ENCODE measurements at places on chromosomes 6 and 20.

DNA sequence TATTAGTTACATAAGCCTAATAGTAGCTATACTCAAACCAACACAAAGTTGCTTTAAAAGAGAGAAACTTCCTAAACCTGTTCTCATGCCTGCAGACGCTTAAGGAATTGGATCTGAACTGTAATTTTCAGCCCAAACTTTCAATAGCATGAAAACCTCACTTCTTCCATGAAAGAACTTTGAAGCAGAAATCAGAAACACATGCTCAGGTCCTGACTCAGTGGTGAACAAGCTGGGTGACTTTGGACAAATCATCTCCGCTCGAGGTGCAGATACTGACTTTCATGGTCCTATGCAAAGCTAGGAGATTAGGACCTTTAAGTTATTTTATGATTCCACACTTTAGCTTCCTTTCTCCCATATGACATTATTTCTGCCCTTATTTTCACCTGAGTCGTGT, 36.5 kb downstream of the NOX3 start:
- DNase-seq, result no peak

DNA sequence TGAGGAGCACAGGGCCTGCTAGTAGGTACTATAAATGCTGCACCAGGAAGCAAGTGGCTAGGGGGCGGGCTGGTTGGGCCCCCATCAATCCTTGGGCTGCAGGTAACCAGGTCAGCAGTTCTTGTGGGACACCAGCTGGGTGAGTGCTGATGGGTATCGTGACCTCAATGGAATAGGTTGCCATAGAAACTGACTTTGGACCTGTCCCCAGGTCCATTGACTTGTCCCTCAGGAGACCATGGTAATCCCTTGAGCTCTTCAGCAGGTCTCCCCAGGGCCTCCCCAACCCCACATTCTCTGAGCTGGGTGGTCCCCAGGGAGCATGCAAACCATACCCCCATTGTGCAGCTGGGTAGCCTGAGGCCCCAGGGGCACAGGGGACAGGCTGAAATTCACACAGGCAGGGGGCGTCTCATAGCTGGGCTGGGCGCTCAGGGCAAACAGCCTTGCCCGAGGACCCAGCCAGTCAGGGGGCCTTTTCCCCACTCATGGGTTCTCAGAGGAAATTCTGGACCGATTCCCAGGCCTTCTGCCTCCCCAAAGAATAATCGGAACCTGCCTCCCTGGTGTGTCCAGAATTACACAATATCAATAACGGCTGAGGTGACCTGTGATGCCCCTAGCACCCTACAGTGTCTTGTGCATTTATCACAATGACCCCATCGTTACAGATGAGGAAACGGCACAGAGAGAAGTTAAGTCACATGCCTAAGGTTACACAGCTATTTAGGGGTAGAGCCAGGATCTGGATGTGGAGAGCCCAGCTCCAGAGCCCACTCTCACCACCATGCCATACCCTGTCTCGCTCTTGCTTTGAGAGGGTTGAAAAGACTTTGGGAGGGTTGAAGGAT, 35.9 kb downstream of the SRC start:
- no peak for DNase-seq

GRCh38 chr6:36671687-36672375, 6.7 kb upstream of the CDKN1A start:
- DNase-seq, result no peak

DNA sequence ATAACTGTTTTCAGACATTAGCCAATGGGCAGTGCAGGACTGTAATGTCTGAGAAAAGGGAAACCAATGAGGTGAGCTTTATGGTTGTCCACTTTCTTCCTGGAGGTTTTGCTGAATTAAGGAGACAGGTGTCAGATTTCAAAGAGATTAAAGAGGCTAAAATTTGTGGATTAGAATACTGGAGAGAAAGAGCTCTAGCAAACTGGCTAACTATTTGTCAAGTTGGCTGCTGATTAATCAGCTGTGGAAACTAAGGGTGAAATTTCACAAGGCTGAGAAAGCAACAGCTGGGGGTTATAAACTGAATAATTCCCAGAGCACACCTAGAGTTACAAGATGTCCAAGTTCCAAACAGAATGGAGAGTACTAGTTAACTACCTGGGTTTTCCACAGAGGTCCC, 198.9 kb downstream of the TBC1D32 start:
- no peak for DNase-seq

DNA sequence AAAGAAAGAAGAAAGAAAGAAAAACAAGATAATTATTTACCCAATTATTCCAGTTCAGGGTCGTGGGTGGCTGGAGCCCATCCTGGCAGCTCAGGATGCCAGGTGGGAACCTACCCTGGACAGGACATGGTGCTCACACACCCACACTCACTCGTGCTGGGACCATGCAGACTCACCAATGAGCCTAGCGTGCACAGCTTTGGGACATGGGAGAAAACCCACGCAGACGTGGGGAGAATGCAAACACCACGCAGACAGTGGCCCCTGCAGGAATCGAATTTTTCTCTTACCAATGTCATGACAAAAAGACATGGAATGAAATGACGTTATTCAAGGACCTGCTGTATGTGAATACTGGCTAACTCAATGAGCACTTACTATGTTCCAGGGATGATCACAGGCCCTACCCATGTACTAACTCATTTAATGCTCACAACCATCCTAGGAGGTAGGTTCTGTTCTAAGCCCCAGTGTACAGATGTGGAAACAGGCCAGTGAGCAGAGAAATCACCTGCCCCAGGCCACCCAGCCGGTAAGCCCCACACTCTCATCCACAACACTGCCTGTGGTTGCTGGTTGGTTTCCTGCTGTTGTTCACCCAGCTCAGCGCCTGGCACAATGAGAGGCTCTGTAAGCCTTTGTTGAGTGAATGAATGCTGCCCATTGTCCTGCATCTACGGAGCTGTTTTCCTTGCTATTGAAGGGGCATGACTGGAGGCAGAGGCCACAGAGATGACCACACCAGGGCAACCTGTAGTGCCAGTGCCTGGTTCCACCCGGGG, 6.8 kb upstream of the PI16 start:
- no peak for DNase-seq

DNA sequence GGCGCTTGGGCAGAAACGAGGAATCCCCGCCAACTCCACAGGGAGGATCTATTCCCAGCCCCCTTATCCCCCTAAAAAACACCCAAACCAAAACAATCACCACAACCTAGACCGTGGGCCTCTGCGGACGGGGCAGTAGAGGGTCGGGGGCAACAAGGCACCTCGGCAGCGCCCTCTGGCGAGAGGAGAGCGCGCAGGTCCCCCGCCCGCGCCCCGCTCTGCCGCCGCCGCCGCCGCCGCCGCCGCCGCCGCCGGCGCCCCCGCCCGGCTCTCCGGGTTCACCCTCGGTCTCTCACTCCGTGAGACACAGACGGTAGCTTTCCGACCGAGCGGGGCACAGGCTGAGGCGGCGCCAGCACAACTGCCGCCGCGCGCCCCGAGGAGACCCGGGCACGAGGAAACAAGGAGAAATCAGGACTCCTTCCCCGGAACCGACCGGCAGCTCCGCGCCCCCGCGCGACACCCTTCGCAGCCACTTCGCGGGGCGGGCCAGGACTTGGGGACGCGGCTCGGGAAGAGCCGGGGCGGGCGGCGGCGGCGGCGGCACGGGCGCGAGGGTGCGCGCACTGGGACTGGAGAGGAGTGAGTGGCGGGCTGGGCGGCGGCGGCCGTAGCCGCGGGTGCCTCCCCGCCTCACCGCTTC, at the start of gene SLC35F1:
Gene SLC35F1, plus strand, starts transcription at position 307 of the 643 bp plus-strand sequence.
- no peak for DNase-seq

- DNase-seq, result no peak
Measured at GRCh38 chr20:62963614-62964397, 11.3 kb downstream of the SLC17A9 start.

- no peak for DNase-seq
Measured at GRCh38 chr6:4434655-4435054, 299.3 kb upstream of the ECI2 start.

DNA sequence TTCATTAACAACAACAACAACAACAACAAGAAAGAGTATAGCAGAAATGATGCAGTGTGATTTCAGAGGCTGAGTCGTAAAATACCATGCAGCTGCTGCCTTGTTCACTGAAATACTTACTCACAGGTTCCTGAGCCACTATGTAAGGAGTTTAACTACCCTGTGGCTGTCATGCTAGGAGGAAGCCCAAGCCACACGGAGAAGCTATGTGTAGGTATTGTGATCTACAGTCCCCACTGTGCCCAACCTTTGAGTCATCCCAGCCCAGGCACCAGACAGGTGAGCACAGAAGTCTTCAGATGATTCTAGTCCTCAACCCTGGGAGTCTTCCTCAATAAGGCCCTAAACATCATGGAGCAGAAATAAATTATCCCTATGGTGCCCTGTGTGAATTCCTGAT, 14.6 kb upstream of the RALY start:
- no peak for DNase-seq

DNA sequence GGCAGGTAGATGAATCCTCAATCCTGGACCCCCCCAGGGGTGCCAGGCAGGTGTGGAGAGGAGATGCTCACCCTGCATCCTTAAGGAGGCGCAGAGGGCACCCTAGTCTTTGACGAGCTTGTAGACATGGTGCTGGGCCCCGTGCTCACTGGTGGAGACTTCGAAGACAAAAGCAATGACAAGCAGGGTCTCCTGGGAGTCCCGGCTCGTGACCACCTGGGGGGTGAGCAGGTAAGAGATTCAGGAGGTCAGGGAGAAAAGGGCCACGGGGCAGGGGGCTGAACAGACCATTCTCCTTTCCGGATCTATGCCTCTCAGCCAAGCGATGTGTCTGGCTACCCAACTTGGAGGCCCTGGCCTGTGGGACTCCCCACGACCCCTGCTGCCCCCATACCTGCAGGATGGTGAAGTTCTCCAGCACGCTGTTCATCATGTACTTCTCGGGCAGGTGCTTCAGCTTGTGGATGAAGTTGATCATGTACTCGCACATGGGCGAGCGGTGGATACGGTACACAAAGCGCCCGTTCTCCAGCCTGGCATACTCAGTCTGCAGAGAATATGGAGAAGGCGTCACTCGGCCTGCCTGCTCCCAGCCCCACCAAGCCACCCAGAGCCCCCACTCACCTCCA, 6.9 kb downstream of the RPL10A start:
- DNase-seq, result no peak
